ENCODE measurements at places on chromosomes 1 and 21.

DNA sequence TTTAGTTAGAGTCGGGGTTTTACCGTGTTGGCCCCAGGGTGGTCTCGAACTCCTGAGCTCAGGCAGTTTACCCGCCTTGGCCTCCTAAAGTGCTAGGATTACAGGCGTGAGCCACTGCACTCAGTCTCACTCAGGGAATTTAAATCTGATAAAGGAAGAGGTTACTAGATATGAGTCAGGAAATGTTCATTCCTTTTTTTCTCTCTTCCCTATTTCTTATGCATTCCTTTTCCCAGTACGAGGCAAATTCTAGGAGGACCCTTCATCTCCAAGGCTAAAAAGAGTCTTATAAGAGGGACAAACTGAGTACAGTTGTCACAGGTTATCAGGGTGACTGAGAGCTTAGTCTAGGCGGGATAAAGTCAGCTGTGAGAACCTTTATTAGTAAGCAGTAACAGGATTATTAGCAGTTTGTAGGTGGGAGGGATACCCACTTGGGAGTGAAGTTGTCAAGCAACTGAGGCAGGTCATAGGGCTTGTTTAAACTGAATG, 9.1 kb downstream of the MACF1 start:
- no peak for DNase-seq

DNA sequence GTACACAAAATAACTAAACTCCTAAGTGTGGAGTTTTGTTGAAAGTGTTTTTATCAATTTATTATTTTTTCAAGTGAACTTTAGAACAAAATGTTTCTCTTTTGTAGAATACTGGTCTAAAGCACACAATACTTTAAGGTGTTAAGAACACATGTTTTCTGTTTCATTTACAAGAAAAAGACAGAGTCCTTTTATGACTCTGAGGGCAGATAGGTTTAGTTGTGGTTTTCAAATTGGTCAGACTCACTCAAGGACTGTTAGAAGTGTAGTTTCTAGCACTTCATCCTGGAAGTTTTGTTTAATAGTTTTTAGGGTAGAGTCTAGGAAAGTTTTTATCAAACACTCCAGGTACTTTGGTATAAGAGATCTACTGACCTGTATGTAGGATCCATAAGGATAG, 376.5 kb downstream of the LRRIQ3 start:
- DNase-seq = no peak

- no peak for DNase-seq
These were observed 13.2 kb upstream of the CTSE start for GRCh38 chr1:206036663-206037455.

GRCh38 chr1:167633258-167633944, 3.4 kb downstream of the RCSD1 start:
- no peak for DNase-seq

GRCh38 chr1:208154679-208155642, 89.2 kb downstream of the PLXNA2 start:
- DNase-seq = no peak

All from pulmonary artery endothelial cell (primary cell).